ENCODE measurements at places on chromosomes 7 and 10.

GRCh38 chr7:110637252-110637651, 453.7 kb upstream of the LRRN3 start:
- no peak for DNase-seq

DNA sequence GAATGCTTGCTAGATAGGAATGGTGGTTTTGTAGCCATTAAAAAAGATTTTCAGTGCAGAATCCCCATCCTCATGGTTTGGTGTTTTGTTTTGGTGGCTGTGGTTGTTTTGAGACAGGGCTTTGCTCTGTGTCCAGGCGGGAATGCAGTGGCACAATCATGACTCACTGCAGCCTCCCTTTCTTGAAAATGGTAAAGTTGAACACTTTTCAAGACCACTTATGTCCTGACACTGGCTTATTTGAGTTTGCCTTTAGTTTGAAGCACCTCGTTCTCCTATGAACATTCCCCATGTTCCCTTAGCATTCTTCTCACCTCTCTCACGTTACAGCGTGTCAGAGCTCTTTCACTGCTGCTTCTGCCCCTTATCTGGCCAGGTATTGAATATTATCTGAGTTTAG, 140.1 kb downstream of the LRRC4 start:
- no peak for DNase-seq

GRCh38 chr7:74097937-74098614, 14.5 kb downstream of the LIMK1 start:
- DNase-seq, result no peak

- DNase-seq, result peak; percentile 8
Observed at GRCh38 chr7:98281757-98282606, 496 bp downstream of the BRI3 start.

DNA sequence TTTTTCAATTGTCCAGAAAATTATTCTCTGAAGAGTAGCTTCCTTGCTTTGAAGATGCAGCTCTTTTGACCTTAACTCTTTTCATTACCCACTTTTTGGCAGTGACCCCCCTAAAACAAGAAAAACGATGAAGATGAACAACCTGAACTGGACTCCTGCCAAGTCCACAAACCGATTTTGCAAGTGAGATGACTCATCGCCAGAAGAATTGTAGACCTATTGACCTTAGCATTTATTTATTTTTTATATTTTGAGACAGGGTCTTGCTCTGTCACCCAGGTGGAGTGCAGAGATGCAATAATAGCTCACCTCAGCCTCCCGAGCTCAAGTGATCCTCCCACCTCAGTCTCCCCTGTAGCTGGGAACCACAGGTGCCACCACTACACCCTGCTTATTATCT, 859.2 kb downstream of the GATA3 start:
- DNase-seq, result no peak

DNA sequence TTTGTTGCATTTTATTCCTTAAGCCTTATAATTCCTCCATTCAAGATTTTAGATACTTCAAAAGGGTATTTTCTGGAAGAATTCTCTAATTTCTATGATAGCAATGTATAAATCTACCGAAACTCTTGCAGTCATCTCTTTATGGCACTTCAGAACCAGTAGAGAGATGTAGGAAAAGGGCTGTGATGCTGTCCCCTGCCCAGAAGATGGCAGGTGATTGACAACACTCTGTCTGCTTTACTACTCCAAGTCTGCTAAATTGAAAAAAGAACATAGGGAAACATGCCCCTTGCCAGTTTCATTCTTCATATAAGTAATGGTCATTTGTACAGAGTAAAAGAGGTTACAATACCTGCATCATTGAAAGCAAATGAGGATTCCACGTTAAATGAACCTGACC, 5.1 kb downstream of the TCTN3 start:
- no peak for DNase-seq

- no peak for DNase-seq
Observed at GRCh38 chr7:157676456-157677255, 339.9 kb downstream of the DNAJB6 start.

GRCh38 chr7:134732728-134733127, 46.7 kb upstream of the CALD1 start:
- no peak for DNase-seq

DNA sequence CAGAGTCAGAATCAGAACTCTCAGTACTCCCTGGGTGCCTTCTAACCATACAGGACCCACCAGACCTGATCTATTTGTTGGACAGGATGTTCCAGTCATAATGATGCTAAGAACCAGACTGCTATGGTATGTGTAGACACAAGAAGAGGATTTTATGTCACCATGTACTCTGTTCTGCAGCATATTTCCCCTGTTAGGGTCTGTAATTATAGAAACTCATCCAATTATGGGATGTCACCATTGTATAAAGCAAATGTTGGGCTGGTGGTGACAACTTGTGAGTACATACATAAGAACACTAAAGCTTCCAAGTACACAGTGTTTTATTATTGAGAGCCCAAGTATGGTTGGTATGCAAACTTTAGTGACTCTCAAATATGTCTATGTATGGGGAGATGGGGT, 67.1 kb upstream of the AGBL3 start:
- no peak for DNase-seq

DNA sequence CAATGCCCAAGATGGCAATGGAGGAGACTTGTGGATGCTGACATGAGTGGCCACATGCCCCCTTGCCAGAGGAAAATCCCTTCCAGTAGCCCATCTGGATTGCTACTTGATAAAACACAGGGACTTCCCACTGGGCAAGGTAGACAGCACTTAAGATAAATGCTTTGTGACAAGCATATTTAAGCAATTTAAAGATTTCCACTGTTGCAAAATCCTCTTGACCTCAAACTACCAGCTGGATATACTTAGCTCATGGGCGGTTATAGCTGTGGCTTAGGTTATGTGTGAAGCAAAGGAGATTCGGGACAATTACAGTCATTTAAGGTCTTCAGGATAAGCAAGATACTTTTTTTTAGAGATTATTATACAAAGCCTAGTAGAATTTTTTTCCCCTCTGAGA, 238.1 kb downstream of the BMPER start:
- DNase-seq, result no peak

GRCh38 chr7:127922656-127923055, 108.6 kb downstream of the LRRC4 start:
- no peak for DNase-seq

DNA sequence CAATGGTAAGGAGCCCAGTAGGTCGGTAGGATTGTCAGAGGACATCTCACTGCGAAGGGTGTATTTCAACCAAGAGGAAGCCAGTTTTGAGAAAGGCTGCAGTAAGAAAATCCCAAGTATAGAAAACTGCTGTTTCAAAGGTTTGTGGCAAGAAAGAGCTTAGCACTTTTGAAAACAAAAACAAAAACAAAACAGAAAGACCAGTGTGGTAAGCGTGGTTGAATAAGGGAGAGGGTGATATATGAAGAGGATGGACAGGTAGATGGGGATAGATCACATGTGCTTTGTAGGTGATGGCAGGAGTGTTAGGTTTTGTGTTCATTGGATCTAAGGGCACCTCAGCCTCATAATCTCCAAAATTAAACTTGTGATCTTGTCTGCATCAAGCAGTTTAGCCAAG, 141.6 kb upstream of the WNT16 start:
- DNase-seq, result no peak

DNA sequence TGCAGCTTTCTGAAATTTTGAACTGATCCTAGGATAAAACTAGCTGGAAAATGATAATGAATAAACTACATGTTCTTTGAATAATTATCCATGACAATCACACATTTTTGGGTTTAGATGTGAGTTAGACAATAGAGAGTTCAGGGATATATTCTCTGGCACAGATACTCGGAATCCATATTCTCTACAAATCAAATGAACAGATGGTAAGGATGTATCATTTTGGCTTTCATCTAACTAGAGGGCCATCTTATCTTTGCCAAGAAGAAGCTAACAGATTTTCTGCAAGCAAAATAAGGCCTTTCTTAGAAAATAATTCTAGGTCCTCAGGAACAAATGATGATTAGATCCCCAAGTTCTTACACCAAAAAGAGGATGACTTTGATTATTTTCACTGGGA, 355.9 kb upstream of the C7orf33 start:
- DNase-seq, result no peak

GRCh38 chr7:836429-836828, 4.2 kb downstream of the SUN1 start:
- DNase-seq, result no peak

DNA sequence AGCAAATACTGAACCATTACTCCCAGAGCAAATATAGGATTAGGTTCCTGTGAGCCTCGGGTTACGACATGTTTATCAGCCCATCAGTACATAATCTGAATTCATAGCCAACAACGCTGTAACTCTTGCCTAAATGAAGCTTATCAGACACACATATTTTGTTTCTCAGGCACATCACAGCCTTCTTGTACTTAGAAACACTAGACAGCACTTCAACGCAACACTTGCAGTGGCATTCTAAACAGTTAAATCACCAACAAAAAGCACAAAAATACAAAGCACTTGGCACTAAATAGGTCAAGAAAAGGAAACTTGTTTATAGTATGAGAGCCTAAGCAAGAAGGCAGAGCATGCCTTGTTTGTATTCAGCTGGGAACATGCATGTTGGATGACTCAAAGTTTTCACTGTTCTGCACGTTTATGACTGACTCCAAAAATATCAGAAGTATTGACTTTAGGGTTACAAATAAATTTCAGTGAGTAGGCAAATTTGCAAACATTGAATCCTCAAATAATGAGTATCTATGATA, 75.0 kb downstream of the VPS50 start:
- no peak for DNase-seq

DNA sequence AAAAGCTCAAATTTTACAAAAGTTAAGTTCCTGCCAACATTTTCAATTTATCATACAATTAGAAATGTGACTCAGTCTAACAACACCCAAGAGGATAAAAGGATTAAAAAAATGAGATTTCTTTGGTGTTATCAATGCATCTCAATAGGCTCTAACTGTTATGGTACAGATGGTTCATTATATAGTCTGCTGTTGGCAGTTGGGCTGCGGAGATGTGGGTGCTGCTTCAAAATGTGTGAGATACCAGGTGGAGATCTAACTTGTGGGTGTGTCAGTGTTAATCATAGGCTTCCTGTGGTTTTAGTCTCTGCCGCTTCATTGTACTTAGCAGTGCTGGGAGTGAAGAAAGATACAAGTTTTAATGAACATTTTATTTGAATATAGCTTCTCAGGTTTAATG, 231.2 kb downstream of the EXOC4 start:
- DNase-seq, result peak; percentile 9

DNA sequence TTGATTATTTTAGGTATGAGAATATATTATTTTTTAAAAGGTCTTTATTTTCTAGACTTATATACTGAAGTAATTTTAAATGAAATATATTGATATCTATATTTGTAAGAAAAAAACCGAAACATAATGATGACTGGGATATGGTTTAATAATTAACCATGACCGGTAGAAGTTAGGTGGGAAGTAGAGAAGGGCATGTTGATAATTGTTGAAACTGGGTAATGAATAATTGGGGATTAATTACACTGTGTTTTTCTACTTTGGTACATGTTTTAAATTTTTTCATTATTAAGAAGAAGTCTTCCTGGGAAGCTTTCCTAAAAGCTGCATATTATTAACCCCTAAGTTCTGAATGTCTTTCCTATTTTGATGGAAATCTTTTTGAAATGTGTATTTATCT, 16.3 kb downstream of the TSPAN12 start:
- no peak for DNase-seq

DNA sequence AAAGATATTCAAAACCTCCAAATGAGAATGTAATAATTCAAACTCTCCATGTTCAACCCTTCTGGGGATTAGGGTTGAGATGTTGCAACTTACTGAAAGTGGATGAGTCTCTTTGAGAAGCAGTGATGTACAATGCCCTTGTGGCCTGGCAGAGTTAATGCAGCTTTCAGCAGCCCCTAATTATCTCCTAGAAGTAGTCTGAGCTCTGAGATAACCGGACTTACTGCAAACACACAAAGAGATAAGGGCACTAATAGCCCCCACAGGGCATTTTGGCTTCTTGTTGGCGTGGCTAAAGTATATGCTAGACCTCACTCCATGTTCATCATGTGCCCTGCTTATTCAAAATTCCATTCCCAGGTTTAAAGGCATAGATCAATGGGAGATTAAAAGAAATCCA, 404.7 kb downstream of the NEBL start:
- no peak for DNase-seq

GRCh38 chr7:153507885-153508284, 544.3 kb upstream of the DPP6 start:
- no peak for DNase-seq

DNA sequence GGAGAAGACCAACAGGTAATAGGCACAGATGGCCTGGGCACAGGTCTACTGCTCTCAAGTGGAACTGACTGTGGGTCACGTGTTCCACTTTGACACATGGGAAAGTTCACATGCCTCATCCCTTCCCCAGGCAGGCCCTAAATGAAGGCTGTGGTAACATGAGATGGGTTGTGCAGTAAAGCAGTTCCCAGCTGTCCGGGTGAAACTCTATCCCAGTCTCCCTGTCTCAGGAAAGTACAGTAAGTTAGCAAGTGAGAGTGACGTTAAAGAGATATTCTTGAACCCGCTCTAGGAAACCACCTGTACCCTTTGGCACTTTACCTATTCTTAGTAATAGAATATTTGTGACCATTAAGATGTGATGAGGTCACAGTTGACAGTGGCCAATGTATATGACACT, 343.7 kb upstream of the AOAH start:
- no peak for DNase-seq

DNA sequence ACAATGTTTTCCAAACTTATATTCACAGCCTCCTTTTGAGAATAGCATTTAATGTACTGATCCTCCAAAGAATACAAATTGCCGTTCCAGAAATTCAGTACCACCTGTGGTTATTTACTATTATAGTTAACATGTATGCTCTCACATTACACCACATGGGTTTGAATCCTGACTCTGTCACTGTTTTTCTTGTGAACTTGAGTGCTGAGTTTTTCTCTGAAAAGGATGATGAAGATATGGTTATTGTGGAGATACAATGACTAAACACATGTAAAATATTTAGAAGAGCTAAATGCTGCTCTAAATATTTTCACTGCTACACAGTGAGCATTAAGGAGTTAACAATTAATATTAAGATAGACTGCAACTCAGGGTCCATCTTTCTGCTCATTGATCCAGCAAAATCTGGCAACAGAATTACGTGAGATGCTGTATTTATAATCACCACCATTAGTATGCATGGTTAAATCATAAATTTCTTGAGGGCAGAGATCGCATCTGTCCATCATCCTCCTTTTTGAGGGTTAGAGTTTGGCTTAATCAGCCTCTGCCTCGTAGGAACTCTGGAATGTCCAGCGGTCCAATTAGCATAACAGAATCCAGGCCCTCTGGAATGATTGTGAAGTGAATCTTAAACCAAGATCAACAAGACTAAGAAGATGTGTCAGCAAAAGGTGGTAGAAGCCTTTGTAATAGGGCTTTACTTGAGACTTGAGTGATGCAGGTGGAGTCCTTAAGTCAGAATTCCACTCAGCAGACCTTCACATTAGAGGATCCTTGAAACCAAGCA, 152.8 kb downstream of the MACC1 start:
- DNase-seq, result no peak

Data from stimulated activated CD8-positive, alpha-beta memory T cell treated with anti-CD3 and anti-CD28 coated beads, Interleukin-15, amount 100 ng/mL, for 4 hours (primary cell).